A673 (cell line): ENCODE measurements at places on chromosomes 11 and 22. TPM values are rescaled to one million over a fixed set of nuclear protein-coding genes. Genes with fewer than 3 reads are reported as not detected.

C11orf16 gene
- total RNA-seq: not detected in 2 replicates

IGSF9B gene
- total RNA-seq: 10.1 and 14.2 TPM in 2 replicates

NAALADL1 gene
- total RNA-seq: 0.50 TPM in 1 of 2 replicates, not detected in the other

SPA17 gene
- 22.9 and 25.8 TPM in 2 replicates for total RNA-seq

CHEK1 gene
- 135 and 146 TPM in 2 replicates for total RNA-seq

TRIM49 gene
- total RNA-seq: not detected in 2 replicates

HBB gene
- not detected in 2 replicates for total RNA-seq

JHY gene
- total RNA-seq: 4.2 and 4.4 TPM in 2 replicates

EIF3L gene
- total RNA-seq: 492 and 528 TPM in 2 replicates

KRTAP5-5 gene
- not detected in 2 replicates for total RNA-seq

SCN4B gene
- 0.74 and 1.8 TPM in 2 replicates for total RNA-seq

CCDC188 gene
- total RNA-seq: not detected in 2 replicates

VWCE gene
- total RNA-seq: 8.0 and 8.6 TPM in 2 replicates

TMA7B gene
- total RNA-seq: not detected in 2 replicates

NPTXR gene
- 116 and 129 TPM in 2 replicates for total RNA-seq

ANO9 gene
- 0.26 TPM in 1 of 2 replicates, not detected in the other for total RNA-seq
